ENCODE measurements at places on chromosomes 13 and 19.

DNA sequence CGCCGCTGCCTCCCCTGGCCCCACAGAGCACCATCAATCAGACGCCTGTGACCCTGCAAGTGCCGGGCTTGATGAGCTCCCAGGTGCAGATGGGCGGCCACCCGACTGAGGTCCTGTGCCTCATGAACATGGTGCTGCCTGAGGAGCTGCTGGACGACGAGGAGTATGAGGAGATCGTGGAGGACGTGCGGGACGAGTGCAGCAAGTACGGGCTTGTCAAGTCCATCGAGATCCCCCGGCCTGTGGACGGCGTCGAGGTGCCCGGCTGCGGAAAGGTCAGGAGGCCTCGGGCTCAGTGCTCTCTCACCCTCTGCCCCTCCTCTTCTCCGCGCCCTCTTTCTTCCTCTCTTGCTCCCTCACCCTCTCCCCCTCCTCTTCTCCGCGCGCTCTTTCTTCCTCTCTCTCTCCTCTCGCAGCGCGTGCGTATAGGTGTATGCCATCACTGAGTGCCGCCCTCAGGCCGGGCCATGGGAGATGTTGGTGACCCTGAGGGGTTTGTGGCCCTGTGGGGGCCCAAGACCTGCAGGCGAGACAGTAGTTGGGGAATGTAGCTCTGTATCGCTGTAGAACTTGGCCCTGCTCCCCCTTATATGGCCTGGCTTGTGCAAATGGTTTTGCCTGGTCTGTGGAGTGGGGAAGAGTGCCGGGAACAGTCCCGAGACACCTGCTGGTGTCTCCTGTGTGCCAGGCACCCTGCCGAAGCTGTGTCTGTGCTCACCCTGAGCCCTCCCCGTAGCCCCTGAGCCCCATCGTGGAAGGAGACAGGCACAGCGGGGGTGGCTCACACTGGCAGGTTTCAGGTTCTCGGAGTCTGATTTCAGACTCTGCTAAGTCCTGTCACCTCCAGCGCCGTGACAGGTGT is 5.4 kb upstream of the EPN1 start:
- DNase-seq = no peak

DNA sequence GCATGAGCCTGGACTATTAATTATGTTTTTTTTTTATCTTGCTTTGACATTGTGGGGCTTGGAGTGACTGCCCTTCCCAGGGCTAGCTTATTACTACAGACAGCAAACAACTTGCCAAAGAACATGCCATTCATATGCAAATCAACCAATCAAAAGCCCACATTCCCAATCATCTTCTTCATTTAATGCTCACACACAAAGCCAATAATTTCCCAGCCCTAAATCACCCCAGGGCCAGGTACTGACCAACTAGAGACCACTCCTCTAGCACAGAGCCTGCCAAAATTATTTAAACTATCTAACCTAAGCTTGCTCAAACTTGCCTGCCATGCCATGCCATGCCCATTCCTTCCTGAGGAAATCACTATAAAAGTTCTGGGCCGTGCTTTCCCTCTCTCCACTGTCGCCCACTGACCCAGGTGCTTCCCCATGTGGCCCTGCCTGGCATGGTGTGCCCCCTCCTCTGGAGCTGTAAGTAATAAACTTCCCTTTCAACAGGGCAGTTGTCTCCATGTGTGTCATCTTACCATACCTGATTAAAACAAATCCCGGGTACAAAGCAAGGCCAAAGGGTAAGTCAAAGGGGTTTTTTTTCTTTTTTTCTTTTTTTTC is 15.7 kb downstream of the PBX4 start:
- no peak for DNase-seq

DNA sequence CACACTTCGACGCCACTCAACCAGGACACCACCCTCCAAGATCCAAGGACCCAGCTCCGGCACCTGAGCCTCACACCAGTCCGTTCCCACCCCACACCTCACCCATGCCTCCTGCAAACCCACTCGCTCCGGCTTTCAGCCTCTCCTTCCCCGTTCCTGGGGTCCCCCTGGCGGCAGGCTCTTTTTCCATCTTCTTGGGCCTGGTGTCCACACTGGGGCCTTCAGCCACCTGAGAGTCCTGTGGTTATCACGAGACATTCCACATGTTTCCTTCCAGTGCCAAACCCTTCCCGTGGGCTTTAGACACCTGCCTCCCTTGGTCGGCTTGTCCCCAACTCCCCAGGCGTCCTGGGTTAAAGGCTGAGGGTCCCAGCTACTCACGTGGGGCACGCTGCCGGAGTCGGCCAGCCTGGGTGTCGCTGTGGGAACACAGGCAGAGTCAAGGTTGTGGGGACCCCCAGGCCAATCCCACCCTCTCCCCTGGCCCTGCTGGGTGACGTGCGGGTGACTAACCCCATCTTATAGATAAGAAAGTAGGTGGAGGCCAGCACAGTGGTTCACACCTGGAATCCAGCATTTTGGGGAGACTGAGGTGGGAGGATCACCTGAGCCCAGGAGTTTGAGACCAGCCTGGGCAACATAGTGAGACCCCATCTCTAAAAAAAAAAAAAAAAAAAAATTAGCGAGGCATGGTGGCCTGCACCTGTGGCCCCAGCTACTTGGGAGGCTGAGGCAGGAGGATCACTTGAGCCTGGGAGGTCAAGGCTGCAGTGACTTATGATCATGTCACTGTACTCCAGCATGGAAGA is 1.9 kb downstream of the JSRP1 start:
- DNase-seq = no peak

- no peak for DNase-seq
These were observed 133.4 kb downstream of the OXGR1 start for GRCh38 chr13:96860882-96861281.

DNA sequence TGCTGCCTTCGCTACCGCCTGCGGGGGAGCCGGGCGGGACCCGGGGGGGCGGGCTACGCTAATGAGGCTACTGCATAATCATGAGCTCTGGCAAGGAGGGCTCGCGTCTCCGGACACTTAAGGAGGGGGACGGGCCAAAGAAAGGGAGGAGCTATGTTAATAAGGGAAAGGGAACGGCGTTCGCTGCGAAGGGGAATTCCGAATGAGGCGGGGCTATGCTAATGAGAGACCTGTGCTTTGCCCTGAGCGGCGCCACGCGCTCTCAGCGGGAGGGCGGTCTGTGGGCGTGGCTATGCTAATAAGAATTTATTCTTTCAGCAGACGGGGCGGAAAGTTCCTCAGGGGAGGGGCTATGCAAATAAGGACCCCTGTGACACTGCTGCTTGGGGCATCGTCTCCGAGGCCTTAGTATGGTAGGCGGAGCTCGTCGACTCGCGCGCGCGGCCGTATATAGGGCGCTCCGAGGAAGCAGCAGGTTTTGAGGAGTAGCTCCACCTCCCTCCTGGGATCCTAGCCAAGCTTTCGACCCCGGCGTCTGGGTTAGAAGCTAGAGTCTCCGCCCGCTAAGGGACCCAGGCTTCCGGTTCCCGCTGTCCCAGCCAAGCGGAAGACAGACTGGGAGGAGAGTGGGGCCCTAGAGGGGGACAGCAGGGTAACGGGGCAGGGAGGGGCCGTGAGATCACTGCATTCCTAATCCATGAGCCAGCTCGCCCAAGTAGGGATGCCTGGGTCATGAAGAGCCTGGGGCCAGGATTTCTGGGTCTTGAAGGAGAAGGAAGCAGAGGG is at the start of gene RRAS:
TSS of gene RRAS (minus strand) at position 31 of the 786 bp plus-strand sequence. CDS start 45 bp downstream, outside the sequence.
- peak; percentile 100 for DNase-seq

- no peak for DNase-seq
These were observed 21.0 kb downstream of the COMP start for GRCh38 chr19:18769989-18770528.

DNA sequence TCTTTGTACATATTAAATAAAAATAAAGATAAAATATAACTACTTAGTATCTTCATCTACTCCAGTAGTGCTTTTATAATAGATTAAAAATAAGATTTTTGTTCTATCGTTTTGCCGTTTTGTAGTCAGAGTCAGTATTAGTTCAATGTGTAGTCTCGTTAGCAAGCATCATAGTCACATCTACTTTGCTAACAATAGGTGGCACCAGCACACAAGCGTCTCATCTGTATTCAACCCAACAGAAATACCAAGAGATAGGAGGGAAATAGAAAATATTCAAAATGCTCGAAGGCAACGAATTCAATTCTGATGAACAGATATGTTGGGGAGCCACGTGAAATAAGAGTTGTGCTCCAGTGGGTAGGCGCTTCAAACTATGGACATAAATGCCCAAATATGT is 21.4 kb upstream of the MICU2 start:
- peak; percentile 58 for DNase-seq

DNA sequence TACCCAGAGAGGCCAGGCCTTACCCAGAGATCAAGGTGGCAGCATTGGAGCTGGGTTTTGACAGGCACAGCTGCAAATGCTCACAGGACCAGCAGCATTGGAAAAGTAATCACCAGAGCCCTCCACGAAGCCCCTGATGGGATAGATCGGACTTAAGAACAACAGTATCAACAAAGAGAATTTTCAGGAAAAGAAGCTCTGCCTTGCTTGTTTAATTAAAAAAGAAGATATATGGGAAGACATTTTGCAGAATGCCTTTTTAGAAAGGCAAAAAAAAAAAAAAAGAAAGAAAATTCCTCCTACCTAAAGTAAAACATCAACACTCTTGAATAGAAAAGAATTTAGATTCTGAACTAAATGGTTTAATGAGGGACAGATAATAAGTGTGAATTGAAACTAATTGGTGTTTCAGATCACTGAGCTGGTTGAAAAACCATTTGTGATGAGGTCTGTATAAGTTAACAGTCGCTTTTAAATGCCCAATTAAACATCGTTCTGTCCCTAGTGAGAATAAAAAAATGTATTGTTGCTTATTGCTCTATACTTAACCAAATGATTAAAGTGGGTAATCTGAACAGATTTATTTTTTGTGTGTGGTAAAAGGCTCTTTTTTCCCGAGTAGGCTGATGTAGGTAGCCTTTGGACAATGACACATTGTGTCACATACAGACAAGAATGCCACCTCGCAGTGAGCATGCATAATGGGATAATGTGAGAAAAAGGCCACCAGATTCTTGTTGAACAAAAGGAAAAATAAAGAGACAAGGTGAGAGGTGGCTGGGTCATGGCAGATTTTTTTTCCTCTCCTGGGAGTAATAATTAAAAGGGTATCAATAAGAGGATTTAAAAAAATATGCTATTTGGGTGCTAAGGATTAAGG is 93.0 kb upstream of the ARGLU1 start:
- DNase-seq = no peak

GRCh38 chr19:47444388-47444821 is 25.1 kb upstream of the MEIS3 start:
- DNase-seq = no peak

- no peak for DNase-seq
These were observed 3.4 kb downstream of the SLITRK1 start for GRCh38 chr13:83878691-83879430.

- no peak for DNase-seq
These were observed 88.1 kb downstream of the SHISA2 start for GRCh38 chr13:25963674-25964073.

DNA sequence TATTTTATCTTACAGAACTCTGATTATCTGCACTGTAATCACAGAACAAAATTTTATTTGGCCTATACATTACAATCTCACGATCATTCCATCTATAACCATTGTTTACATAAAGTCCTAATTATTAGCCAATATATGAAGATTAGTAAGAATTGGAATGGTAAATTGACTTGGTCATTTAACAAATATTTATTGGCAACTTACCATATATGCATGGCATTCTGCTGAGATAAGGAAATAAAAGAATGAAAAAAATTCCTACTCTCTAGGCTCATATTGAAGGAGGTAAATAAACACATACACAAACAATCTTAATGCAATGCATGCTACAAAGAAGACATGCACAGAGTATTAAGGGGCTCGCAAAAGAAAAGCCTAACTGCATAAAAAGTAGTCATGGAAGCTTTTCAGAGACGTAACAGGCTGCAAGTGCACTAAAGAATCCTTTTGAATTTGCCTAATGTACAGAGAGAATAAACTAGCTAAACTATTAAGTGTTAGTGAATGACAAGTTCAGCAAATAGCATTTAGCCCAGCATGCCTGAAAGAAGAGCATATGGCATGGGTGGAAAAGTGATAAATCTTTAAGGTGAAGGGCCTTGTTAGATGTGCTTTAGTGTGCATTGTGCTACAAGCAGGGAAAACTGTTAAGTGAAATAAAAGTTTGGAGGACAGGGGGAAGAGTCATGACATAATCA is 1131.1 kb downstream of the PCDH9 start:
- DNase-seq = no peak

DNA sequence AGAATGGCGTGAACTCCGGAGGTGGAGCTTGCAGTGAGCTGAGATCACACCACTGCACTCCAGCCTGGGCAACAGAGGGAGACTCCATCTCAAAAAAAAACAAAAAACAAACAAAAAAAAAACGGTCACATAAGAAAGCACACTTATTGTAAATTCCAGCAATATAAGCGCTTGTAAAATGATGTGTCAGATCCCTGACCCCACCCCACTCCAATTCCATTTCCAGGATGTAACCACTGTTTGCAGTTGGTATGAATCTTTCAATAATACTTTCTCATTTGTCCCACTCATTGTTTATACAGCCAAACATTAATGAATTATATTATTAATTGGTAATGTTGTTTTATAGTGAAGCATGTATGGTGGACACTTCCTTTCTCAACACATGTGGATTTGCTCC is 15.9 kb upstream of the CEACAM1 start:
- DNase-seq = no peak

GRCh38 chr19:16045171-16045570 is 31.1 kb upstream of the TPM4 start:
- DNase-seq = no peak

- peak; percentile 24 for DNase-seq
These were observed 40.5 kb downstream of the TEX26 start for GRCh38 chr13:30972888-30973377.

GRCh38 chr19:10418235-10418484 is 2.2 kb upstream of the PDE4A start:
- DNase-seq = no peak

DNA sequence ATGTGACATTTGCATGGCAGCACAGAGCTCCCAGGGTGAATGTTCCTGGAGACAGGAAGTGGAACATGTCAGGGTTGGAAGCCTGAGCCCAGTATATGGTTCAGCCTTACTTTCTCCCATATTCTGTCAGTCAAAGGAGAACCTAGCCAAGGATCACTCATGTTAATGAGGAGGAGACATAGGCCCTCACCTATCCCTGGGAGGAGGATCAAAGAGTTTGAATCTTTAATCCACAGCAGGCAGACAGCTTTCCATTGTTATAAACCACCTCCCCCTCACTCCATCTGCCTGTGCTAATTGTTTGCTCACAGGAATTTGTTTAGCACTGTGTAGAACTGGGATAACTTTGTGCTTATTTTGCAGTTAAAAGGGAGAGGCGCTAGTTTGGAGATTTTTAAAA is 1069.1 kb downstream of the EFNB2 start:
- DNase-seq = no peak

DNA sequence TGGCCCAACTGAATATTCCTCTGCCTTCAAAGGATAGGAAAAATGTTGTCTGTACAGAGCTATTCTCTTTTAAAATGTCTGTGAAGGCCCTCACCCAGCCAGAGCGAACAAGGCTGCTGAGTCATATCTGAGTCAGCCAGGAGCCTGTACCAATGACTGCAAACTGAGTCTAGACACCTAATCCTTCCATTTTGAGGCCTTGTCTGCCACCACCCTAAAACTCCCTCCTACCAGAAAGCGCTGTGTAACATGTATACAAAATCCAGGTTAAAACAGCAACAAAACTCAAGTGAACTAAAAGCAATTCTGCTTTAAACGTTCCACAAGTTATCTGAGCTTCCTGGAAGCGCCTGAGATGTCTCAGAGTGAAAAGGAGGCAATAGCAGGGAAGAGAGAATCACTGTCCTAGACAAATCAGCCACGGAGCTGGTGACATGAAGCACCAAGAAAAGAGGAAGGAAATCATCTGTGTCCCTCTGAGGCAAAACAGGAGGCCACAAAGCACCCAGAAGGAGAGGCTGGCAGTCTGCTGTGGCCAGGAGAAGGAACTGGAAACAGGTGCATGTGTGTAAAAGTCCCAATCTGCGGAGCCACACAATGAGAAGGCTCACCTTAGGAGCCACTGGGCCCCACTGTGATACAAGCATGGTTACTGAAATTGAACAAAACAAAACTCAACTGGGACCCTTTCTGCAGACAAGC is 10.2 kb downstream of the DHRS12 start:
- DNase-seq = no peak

Data from DMS79 treated with DMSO at 0.1 percent for 48 hours (cell line).